SJCRH30 (cell line): ENCODE measurements at places on chromosomes 6 and 20. TPM values are rescaled to one million over a fixed set of nuclear protein-coding genes. Genes with fewer than 3 reads are reported as not detected.

MEA1 gene
- total RNA-seq = 67.6 and 81.1 TPM in 2 replicates

- DNase-seq = peak; percentile 49
Observed at GRCh38 chr6:117829594-117830319, 77.3 kb upstream of the SLC35F1 start.

DNA sequence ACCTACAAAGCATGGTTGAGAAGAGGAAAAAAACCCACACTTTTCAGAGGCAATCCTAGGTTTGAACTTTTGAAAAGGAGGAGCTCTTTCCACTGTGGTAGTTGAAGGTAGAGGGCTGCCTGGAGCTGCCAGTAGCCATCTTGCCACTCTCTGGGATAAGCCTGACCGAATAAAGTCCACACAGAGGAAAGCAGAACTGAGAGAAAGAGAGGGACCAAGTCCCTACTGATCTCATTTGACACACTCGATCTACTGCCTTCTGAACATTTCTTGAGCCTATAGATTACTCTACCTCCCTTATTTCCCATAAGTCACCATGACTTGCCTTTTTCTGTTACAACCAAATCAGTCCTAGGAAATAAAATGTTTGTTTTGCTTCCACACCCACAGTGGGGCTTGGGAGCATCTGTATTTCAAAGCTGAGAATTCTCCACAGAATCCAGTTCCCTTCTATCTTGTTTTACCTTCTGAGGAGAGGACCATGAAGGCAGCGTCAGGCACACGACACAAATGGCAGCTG is 147.0 kb upstream of the PTPRK start:
- no peak for DNase-seq

DNA sequence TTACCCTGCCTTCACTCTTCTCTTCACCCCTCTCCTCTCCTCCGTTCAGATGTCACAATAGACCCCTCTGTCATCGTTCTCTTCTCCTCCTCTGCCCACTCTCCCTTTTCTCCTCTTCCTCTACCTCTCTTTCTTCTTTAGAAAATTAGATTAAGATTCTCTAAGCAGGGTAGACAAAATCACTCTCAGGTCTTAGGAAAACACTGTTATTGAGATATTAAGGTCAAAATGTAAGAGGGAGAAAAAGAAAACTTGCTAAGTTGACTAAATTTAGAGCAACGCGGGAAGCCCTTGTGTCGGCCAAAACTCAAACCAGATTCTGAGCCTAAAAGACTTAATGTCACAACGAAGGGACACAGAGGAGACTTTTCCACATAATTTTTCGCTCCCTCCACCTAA is 22.1 kb upstream of the ZNF184 start:
- no peak for DNase-seq

BPIFB2 gene
- total RNA-seq = not detected in 2 replicates

ENPP1 gene
- total RNA-seq = 30.4 and 34.0 TPM in 2 replicates

LRFN2 gene
- total RNA-seq = not detected in 2 replicates

TNF gene
- not detected in 2 replicates for total RNA-seq

PLN gene
- 0.45 and 0.48 TPM in 2 replicates for total RNA-seq
